ENCODE measurements at places on chromosomes 2 and 18. TPM values are rescaled to one million over a fixed set of nuclear protein-coding genes. Genes with fewer than 3 reads are reported as not detected.

CFAP65 gene
- total RNA-seq = not detected

- DNase-seq = no peak
- peaks cover 23% of the 10 kb centered on the region for H3K27me3 ChIP-seq
- peaks cover 14% of the 10 kb centered on the region for H3K4me1 ChIP-seq
- peaks cover 5% of the 10 kb centered on the region for H3K36me3 ChIP-seq
- no peak overlapping the region for H3K27ac ChIP-seq
- H3K4me3 ChIP-seq = no peak overlapping the region
Observed at GRCh38 chr2:100107906-100108647, 34.3 kb downstream of the AFF3 start.

- H3K27ac ChIP-seq = no peak overlapping the region
- no peaks in the 10 kb centered on the region for H3K36me3 ChIP-seq
- H3K4me1 ChIP-seq = no peaks in the 10 kb centered on the region
- H3K27me3 ChIP-seq = peaks cover 3% of the 10 kb centered on the region
Observed at GRCh38 chr2:48174503-48174902, 268.2 kb upstream of the FBXO11 start.

RAB17 gene
- total RNA-seq = not detected

MPPE1 gene
- total RNA-seq = 60.7 TPM

DNA sequence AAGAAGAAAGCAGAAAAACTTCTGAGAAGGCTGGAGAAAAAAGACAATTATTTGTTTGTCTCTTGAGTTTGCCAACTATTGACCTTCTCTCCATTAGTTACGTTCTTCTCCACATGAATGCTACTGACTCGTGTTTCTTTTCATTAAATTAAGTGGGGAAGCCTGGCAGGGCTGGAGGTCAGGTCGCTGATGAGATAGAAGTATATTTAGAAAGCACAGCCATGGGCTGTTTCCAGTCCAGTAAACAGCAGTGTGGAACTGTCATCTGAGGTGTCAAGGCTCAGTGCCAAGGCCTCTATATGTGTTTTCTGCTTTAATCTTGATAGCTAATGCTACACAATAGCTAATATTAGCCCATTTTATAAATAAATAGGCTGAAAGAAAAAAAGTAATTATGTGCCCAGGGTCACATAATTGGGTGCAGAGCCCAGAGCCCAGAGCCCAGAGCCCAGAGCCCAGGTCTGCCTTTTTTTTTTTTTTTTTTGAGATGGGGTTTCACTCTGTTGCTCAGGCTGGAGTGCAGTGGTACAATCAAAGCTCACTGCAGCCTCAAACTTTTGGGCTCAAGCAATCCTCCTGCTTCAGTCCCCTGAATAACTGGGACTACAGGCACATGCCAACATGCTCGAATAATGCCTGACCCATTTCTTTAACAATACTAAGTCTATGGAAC is 6.3 kb downstream of the MSGN1 start:
- no peak overlapping the region for H3K27ac ChIP-seq
- H3K27me3 ChIP-seq = peaks cover 16% of the 10 kb centered on the region
- H3K4me1 ChIP-seq = peaks cover 23% of the 10 kb centered on the region

- no peak for DNase-seq
- peaks cover 2% of the 10 kb centered on the region for H3K27me3 ChIP-seq
- no peaks in the 10 kb centered on the region for H3K4me1 ChIP-seq
- no peaks in the 10 kb centered on the region for H3K36me3 ChIP-seq
- H3K4me3 ChIP-seq = no peak overlapping the region
- H3K27ac ChIP-seq = no peak overlapping the region
Observed at GRCh38 chr2:218814540-218815243, 16.9 kb downstream of the PRKAG3 start.

- no peaks in the 10 kb centered on the region for H3K27me3 ChIP-seq
- no peak overlapping the region for H3K4me3 ChIP-seq
- no peaks in the 10 kb centered on the region for H3K36me3 ChIP-seq
- no peak for DNase-seq
- H3K27ac ChIP-seq = no peak overlapping the region
Observed at GRCh38 chr2:201795607-201796477, 10.5 kb upstream of the CDK15 start.

Measured in activated CD4-positive, alpha-beta T cell treated with anti-CD3 and anti-CD28 coated beads, Interleukin-2, amount 10 ng/mL, durations not matched to agents 7 days and 5 days (primary cell).